ENCODE measurements at places on chromosomes 13 and 19.

DNA sequence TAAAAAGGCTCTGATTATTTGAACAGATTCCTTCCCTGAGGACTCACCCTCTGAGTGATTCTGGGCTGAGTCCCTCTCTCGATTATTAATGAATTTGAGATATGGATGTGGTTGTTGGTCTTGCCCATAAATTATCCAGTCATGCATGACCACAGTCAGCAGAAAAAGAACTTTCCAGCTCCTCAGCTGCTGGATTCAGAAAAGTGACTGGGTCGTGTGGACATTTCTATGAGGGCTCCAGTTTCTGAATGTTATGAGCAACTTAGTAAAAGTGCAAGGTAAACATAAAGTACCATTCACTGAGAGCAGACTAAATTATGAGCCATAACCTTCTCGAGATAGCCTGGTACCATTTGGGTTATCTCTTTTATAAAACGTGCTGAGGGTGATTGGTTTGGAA is 100.1 kb upstream of the CLDN10 start:
- no peak for DNase-seq

GRCh38 chr19:31612873-31613272 is 263.6 kb upstream of the TSHZ3 start:
- DNase-seq, result no peak

GRCh38 chr13:77789376-77789775 is 91.9 kb downstream of the SLAIN1 start:
- no peak for DNase-seq

GRCh38 chr19:2084993-2085720 is 11.0 kb downstream of the MOB3A start:
- DNase-seq, result peak; percentile 58

DNA sequence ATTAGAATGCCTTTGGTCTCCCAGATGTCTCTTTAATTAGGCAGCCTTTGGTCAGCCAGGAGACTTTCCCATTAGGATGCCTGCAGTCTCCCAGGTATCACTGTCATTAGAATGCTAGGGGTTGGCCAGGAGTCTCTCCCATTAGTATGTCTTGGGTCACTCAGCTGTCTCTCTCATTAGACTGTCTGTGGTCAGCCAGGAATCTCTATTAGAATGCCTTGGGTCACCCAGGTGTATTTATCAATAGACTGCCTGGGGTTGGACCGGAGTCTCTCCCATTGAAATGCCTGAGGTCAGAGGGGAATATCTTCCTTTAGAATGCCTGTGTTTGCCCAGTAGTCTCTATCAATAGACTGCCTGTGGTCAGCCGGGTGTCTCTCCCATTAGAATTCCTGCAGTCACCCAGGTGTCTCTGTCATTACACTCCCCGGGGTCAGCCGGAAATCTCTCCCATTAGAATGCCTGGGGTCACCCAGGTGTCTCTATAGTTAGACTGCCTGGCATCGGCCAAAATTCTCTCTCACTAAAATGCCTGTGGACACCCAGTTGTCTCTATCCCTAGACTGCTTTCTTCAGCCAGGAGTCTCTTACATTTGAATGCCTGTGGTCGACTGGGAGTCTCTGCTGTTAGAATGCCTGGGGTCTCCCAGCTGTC is 1460.3 kb downstream of the UQCRFS1 start:
- no peak for DNase-seq

- no peak for DNase-seq
Measured at GRCh38 chr19:46481223-46481848, 10.0 kb upstream of the PNMA8A start.

GRCh38 chr13:101845245-101846020 is 393.0 kb downstream of the ITGBL1 start:
- no peak for DNase-seq

DNA sequence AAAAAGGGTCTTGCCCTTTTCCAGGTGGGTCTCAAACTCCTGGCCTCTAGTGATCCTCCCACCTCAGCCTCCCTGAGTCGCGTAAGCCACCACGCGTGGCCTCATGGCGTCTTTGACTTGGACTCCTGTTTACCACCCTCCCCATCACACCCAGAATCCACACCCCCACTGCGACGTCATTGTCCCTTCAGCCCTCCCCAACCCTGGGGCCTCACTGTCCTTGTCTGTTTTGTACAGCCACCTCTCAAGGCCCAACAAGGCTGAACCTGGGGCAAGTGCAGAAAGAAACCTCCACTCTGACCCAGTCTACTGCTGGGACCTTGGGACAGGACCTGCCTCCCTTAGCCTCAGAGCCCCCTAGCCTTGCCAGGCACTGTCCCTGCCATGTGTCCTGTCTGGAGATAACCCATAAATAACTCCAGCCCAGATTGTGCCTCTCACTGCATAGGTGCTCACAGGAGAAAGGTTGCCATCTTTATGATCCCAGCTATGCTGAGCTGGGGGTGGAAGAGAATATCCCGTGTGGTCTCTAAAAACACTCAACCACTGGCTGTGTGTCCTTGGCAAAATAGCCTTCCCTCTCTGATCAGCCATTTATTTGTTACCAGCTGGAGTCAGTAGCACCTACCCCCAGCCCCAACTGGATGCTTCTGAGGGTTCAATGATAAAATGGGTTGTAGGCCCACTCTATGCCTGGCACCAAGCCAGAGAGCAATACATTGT is 1.8 kb upstream of the IFI30 start:
- no peak for DNase-seq

Data from activated naive CD4-positive, alpha-beta T cell (primary cell).